Activated naive CD8-positive, alpha-beta T cell treated with anti-CD3 and anti-CD28 coated beads for 36 hours (primary cell): ENCODE measurements at places on chromosomes 1 and 21.

- no peak for DNase-seq
These were observed 3.4 kb upstream of the HEYL start for GRCh38 chr1:39642796-39643195.

GRCh38 chr1:29623501-29623900, 387.2 kb downstream of the PTPRU start:
- no peak for DNase-seq

- DNase-seq: peak; percentile 42
These were observed 246.5 kb downstream of the TOMM20 start for GRCh38 chr1:234881893-234882771.

DNA sequence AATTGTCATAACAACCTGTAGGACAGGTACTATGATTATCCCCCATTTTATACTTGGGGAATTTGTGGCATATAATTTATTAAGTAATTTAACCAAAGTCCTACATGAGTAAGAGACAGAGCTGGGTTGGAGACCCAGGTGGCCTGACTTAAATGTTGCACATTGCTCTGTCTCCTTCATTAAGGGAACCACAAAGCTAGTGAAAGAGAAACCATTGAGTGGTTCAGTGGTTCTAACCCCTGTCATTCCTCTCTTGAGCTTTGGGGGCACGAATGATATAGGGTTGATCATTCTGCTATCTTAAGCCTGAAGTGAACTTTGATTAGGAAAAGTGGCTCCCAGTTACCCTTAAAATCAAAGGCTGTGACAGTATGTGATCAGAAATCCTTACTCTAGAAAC, 5.3 kb upstream of the MAP3K7CL start:
- DNase-seq: no peak

DNA sequence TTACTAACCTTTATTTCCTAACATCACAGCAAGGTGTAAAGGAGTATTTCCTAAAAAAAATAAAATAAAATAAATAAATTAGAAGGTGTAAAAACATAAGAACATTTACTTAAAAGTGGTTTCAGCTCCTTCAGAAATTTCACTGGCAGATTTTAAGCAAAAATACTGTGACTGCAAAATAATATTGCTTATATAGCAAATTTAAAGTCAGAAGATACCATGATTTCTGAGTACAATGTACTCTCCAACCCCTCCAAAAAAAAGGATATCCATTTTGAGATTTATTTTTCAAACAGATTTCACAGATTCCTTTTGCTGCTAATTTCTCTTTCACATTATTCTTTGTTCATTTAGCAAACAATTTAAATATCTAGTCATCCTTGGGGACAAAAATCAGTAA, 18.5 kb downstream of the ANKRD13C start:
- DNase-seq: no peak

DNA sequence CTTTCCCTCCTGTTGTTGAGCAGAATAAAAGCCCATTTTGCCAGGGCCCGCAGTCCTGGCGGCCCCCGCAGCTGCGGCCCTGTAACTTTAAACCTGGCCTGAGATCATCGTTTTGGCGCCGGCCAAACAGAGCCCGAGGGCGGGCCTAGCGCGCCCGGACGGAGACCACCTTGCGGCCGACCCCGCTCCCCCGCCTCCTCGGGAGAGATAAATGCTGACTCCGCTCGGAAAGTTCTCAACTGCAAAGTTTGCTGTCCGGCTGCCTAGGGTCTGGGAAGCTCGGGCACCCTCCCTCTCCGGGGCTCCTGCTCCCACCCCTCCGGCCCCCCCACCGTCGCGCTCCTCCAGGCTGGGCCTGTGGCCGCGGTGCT, at the start of gene PDPN:
PDPN (plus strand) TSS at position 238 of the 371 bp plus-strand sequence. CDS start 202 bp downstream, outside the sequence.
- DNase-seq: no peak

GRCh38 chr1:211345719-211346118, 19.1 kb downstream of the TRAF5 start:
- no peak for DNase-seq

DNA sequence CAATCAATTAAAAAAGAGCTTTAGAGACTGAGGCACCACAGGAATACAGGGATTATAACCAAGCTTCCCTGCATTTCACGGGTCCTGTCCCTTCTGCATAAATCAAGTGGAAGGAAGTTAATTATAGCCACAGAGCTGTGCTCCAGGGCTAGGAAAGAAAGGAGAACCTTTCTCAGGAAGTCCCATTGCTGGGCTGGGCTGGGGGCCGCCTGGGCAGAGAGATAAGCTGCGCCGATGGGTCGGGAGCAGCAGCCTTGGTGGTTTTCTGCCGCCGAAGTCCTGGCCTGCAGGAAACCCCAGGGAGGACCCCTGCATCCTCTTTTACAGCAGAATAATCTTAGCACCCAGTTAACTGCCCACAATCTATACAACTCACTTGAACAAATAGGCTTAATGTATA, 12.6 kb upstream of the CD34 start:
- DNase-seq: no peak

- no peak for DNase-seq
These were observed 52.7 kb downstream of the PLPP3 start for GRCh38 chr1:56526571-56527174.

- no peak for DNase-seq
These were observed 23.0 kb downstream of the ERICH3 start for GRCh38 chr1:74650561-74650960.

DNA sequence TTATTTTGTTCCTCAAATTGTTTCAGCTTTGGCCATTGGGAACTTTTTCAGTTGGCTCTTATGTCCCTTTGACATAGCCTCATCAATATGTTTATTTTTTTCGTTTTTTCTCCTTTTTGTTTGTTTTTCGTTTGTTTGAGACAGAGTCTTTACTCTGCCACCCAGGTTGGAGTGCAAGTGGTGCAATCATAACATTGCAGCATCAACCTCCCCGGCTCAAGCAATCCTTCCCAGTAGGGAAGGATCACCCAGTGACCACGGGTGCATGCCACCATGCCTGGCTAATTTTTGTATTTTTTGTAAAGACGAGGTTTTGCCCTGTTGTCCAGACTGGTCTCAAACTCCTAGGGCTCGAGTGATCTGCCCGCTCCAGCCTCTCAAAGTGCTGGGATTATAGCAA, 8.1 kb downstream of the POLR3GL start:
- no peak for DNase-seq

DNA sequence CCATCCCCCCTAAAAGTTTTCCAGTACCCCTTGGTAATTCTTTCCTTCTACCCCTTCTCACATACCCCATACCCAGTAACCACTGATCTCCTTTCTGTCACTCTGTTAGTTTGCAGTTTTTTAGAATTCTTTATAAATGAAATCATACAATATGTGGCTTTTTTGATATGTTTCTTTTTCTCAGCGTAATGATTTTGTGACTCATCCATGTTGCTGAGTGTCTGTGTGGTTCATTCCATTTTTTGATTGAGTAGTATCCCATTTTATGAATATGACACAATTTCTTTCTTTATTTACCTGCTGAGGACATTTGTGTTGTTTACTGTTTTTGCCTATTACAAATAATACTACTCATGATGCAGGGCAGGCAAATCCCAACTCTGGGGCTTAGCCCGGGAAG, 1605.3 kb downstream of the BRINP3 start:
- no peak for DNase-seq

GRCh38 chr21:42086969-42087368, 15.9 kb downstream of the UMODL1 start:
- DNase-seq: no peak

GRCh38 chr1:39394598-39394997, 96.8 kb upstream of the BMP8A start:
- DNase-seq: no peak

GRCh38 chr1:191734321-191734720, 423.9 kb upstream of the RGS18 start:
- DNase-seq: no peak

DNA sequence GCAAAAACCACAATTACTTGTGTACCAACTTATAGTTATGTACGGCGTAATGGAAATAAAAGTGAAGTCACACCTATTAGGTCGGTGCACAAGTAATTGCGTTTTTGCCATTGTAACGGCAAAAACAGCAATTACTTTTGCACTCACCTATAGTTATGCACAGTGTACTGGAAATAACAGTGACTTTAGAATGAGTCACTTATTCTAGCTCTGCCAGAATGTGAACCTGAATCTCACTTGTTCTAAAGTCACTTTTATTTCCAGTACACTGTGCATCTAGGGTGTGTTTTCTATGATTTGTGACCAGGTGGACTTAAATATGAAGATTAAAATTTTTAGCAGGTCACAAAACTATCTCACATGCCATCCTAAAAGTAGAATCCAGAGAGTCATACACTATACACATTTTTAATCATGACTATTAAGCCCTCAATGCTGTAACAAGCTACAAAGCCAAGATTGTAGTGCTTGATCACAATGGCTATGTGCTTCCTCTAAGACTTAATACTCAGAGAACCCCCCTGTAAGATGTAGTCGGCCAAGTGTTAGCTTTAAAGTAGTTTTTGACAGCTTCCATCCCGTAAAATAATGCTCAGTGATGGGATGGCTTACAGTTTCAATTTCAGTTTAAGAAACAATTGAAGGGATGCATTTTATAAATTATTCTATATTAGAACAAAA, 218.8 kb downstream of the NEGR1 start:
- no peak for DNase-seq

DNA sequence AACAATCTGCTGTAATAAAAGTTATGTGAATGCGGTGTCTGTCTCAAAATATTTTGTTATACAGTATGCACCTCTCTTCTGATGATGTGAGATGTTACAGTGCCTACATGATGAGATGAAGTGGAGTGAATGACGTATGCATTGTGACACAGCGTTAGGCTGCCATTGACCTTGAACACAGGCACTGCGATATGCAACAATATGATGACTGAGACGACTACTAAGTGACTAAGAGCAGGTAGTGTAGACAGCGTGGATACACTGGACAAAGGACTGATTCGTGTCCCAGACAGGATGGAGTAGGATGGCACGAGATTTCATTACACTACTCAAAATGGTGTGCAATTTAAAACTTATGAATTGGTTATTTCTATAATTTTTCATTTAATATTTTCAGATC, 8.4 kb downstream of the SGIP1 start:
- no peak for DNase-seq

GRCh38 chr1:223645903-223646302, 19.6 kb downstream of the CAPN8 start:
- no peak for DNase-seq

GRCh38 chr1:202661136-202661845, 49.0 kb downstream of the SYT2 start:
- DNase-seq: no peak

DNA sequence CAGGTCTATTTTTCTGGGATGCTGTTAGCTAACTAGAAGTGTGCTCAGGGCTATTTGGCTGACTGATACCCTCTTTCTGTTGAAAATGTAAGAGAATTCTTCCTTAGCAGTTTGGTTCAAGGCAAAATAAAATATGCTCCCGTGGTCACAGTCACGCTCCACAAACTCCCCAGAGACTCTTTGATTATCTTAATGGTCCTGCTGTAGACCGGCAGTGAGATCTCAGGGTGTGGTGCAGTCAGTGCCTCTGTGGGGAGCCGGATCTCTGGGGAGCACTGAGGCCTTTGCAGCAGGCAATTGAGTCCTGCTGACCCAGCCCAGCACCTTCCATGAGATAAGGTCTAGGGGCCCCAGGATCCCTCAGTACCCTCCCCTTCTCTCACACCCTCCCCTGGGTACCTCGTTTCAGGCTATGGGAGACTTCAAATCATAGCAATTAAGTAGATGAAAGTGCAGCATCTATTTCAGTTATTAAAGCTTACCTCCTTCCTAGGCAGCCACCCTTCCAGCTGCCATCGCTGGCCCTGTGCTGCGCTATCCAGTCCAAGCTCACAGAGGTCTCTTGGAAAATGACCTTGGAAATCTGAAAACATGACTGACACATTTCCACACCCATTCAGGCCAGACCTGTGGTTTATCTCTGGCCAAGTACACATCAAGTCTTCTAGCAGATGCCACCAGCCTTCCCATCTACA, 98.1 kb downstream of the SEC16B start:
- DNase-seq: no peak

DNA sequence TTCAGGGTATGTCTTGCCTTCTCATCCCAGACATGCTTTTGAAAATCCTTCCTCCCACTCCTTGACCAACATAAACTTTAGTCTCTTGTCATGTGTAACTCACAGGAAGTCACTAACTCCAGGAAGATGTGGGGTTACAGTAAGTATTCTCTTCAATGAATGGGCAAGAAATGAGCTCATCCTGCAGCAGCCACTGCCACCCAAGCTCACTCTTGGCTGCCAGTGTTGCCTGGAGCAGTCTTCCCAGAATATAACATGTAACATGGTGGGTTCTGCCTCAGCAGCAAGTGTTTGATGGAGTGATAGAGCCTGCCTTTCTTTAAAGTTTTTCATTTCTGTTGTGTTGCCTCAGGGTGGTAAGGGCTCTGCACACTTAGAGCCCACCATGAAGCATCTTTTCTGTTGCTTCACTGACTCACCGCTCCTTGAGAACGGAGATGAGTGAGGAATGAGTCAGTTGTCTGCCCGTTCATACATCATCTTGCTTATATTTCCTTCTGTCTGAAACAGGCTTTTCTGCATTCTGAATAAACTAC, 187.0 kb downstream of the TPR start:
- no peak for DNase-seq

DNA sequence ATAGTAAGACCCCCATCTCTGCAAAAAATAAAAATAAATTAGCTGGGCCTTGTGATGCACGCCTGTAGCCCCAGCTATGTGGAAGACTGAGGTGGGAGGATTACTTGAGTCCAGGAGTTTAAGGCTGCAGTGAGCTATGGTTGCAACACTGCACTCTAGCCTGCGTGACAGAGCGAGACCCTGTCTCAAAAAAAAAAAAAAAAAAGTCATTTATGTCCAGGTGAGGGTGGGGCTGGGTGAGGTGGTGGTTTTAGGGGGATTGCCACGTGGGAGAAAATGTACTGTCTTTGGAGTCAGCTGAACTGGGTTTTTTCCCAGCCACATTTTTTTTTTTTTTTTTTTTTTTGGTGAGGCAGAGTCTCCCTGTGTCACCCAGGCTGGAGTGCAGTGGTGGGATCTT, 6.7 kb downstream of the PIK3CD start:
- DNase-seq: peak; percentile 53

DNA sequence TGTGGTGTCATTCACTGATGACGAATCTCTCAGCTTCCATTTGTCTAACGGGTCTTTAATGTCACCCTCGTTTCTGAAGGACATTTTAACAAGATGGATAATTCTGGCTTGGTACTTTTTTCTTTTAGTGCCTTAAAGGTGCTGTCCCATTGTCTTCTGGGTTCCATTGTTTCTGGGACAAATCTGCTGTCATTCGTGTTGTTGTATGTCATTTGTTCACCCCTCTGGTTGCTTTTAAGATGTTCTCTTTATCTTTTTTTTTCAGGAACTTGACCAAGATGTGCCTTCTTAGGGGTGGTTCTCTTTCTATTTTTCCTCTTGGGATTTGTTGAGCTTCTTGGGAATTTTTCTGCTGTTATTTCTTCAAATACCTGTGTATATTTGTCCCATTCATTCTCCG, 14.0 kb upstream of the MMEL1 start:
- DNase-seq: no peak

GRCh38 chr1:116226017-116226416, 114.8 kb downstream of the MAB21L3 start:
- DNase-seq: no peak

DNA sequence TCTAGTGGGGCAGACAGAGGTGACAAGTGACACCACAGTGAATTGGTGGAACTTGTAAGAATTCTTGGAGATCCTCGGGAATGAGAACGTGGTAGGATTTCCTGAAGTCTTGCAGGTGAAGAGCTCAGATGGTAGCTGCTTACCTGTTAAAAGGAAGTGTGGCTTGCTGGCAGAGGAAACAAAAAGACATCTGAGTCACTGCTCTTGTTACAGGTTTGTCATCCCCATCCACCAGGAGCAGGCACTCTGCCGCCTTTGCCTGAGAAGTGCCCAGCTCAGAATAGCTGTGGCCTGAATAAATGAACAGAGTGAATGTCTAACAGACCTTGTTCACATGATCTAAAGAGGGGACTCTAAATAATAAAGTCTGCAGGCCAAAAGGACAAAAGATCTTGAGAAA, 12.3 kb upstream of the ZSCAN20 start:
- no peak for DNase-seq
